ENCODE measurements at places on chromosomes 6 and 20. TPM values are rescaled to one million over a fixed set of nuclear protein-coding genes. Genes with fewer than 3 reads are reported as not detected.
A peak's percentile ranks its signal among the peaks of the same experiment; 100 is the strongest.

PGC gene
- total RNA-seq, result not detected

GTSF1L gene
- total RNA-seq, result not detected

SPTLC3 gene
- total RNA-seq, result 6.5 TPM

NR2E1 gene
- total RNA-seq, result not detected

NFATC2 gene
- 0.23 TPM for total RNA-seq

BTBD3 gene
- total RNA-seq, result 22.2 TPM

TINAG gene
- not detected for total RNA-seq

CLIC5 gene
- total RNA-seq, result not detected

CD2AP gene
- total RNA-seq, result 20.4 TPM

PXMP4 gene
- total RNA-seq, result 5.6 TPM

DNA sequence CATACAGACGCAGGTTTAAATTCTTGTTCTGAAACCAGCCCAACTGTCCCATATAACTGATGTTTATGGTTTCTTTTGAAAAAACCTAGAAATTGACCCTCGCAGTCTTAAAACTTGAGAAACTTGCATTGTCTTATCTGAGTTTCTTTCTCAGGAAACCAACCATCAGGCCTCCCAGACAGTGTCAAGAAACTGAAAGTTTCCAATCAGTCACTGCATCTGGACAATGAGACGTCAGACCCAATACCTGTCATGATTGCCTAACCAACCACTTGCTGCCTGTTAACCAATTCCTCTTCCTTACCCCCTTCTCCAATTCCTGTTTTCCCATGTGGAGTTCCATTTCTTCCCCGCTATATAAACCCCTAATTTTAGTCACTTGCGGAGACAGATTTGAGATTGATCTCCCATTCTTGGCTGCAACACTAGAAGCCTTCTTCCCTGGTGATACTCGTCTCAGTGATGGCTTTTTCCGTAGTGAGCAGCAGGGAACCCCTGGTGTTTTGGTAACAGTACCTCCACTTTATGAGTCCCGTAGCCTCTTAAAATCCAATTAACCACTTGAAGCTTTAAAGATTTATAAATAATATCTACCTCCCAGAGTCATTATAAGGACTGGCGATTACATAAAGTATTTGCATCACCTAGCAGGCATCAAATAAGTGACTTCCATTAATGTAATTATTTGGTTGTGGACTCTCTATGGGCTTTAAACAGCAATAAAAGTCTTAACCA, 49.3 kb downstream of the GPR63 start:
- DNase-seq, result no peak

GRCh38 chr20:1315804-1316203, 13.1 kb downstream of the SDCBP2 start:
- DNase-seq, result no peak

- DNase-seq, result no peak
Measured at GRCh38 chr6:166007349-166008263, 160.0 kb downstream of the TBXT start.

GRCh38 chr20:32784369-32785080, 22.3 kb downstream of the DNMT3B start:
- no peak for DNase-seq

- DNase-seq, result no peak
Measured at GRCh38 chr6:137820952-137821351, 46.1 kb upstream of the TNFAIP3 start.

DNA sequence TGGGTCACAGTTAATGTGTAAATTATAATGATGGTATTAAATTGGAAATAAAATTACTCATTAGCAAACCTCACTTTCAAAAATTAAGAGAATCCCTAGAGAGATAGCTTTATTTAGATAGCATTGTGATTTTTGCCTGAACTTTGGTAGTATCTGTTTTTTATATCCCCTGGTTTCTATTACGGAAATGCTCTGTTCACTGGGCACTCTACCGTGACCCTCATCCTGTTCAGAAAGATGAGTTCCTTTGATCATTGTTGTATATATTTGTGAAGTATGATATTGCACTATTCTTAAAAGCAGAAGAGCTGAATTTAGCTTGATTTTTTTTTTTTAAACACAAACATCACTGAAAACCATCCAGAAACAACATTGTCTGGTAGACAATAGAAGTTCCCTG, 1143.8 kb upstream of the MAP3K7 start:
- no peak for DNase-seq

- no peak for DNase-seq
Measured at GRCh38 chr6:90107771-90108282, 188.8 kb downstream of the BACH2 start.

- DNase-seq, result no peak
Measured at GRCh38 chr6:3236005-3236404, 8.6 kb upstream of the TUBB2B start.

GRCh38 chr6:117974914-117975627, 68.0 kb downstream of the SLC35F1 start:
- DNase-seq, result no peak

- no peak for DNase-seq
Measured at GRCh38 chr6:135624402-135625295, 127.1 kb upstream of the AHI1 start.

- DNase-seq, result peak; percentile 89
Measured at GRCh38 chr6:154474648-154475428, 35.6 kb downstream of the CNKSR3 start.

DNA sequence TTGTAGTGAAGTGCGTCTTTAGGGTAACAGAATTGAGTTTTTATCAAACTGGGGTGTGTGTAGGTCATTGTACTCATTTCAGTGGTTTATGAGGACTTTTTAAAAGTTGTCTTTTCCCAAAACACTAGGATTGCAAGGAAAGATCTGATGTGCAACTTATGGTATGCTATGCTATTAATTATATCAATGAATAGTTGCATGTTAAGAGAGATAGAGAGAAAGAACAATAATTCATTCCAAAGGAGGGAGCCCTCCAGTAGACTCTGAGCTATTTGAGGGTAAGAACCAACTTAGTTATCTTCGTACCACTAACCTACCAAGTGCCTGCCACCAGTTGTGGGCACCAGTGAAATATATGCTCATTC, 117.1 kb downstream of the RNF144B start:
- no peak for DNase-seq

GRCh38 chr6:160015778-160016684, 47.1 kb downstream of the IGF2R start:
- no peak for DNase-seq

GRCh38 chr20:8020314-8021079, 936 bp upstream of the TMX4 start:
- DNase-seq, result peak; percentile 32

DNA sequence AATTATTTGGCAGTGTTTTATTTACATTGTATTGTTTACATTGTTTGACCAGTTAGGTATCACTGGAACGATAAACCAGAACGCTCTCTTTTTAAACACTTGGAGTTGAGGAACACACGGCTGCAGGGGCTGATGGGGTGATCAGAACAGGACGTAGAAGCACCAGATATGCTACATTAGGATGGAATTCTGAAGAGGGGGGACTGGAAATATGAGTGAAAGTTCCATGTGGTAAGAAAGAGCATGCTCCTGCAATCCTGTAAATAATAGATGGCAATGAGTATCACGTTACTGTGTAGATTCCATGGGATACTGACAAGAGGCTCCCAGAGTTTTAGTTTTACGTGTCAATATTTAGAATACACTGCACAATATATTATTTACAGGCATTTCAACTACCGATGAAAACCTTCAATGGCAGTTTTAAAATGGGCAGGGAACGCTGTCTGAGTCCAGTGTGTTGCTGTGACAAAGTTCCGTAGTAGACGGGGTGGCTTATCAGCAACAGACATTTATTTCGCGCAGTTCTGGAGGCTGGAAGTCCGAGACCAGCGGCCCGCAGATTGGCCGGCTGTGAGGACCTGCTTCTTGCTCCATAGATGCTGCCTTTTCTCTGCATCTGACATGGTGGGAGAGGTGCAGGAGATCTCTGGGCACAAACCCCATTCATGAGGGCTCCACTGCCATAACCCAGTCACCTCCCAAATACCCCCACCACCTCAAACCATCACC, 43.1 kb downstream of the SYNJ2 start:
- no peak for DNase-seq

DNA sequence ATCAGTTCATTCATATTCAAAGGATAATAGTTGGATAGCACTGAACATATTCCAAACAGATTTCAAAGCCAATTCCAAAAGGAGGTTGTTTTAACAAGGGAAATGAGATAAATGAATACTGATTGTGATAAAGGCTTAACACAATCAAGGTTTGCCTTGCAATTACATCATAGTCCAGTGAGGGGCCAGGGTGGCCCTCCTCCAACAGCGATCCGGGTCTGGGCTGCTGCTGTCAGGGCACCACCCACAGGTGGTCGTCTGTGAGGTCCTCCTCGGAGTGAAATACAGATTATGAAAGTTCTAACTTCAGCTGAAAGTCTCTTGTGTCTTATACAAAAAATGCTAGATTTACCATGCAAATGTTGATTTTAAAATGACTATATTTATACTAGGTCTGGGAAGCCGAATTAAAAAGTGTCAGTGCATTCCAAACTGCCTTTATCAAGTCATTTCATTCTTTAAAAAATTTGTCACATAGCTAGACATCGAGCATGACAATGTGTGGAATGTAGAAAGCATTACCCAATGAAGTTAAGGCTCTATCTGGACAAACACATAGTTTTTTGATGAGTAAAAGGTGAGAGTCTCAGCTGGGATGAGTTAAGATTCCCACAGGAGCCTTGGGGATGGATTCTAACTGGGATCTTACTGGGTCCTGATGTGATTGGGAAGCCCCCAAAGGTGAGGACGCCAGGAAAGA, 65.9 kb upstream of the SLC22A23 start:
- DNase-seq, result peak; percentile 15

GRCh38 chr20:59371431-59371830, 71.0 kb downstream of the EDN3 start:
- DNase-seq, result no peak

- DNase-seq, result no peak
Measured at GRCh38 chr6:41289815-41290214, 3.3 kb upstream of the TREM1 start.

- DNase-seq, result no peak
Measured at GRCh38 chr6:87905101-87905641, 142.5 kb upstream of the SPACA1 start.

GRCh38 chr20:25360631-25361286, 29.9 kb downstream of the ABHD12 start:
- DNase-seq, result peak; percentile 17

- no peak for DNase-seq
Measured at GRCh38 chr6:7669742-7670141, 56.2 kb upstream of the BMP6 start.

DNA sequence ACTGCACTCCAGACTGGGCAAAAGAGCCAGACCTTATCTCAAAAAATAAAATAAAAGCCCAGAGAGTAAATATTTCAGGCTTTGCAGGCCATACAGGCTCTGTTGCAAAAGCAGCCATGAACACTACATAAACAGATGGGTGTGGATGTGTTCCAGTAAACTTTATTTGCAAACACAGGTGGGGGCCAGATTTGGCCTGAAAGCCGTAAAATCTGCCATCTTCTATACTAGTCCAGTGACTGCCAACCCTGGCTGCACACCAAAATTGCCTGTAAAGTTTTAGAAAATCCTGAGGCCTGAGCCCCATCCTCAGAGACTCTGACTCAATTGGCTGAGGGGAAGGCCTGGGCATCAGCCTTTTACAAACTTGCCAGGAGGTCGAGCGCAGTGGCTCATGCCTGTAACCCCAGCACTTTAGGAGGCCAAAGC, 103.6 kb downstream of the ZMYND8 start:
- DNase-seq, result no peak

- no peak for DNase-seq
Measured at GRCh38 chr6:157488058-157488457, 107.1 kb downstream of the ZDHHC14 start.

DNA sequence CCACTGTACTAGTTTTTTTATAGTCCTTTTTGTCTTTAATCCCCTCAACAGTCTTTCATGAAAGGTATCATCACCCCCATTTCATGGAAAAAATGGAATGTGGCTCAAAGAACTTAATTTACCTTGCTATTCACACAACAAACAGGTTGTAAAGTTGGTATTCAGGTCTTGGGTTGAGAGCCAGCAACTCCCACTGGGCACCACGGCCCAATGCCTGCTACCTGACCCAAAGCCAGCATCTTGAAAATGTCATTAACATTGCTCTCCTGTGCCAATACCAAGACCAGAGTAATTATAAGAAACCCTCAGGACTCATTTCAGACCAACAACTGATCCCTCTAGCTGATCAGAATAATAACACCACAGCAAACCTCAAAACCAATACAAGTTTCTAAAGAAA, 75.7 kb downstream of the METTL24 start:
- no peak for DNase-seq
